ENCODE measurements at places on chromosomes 16 and 17.

DNA sequence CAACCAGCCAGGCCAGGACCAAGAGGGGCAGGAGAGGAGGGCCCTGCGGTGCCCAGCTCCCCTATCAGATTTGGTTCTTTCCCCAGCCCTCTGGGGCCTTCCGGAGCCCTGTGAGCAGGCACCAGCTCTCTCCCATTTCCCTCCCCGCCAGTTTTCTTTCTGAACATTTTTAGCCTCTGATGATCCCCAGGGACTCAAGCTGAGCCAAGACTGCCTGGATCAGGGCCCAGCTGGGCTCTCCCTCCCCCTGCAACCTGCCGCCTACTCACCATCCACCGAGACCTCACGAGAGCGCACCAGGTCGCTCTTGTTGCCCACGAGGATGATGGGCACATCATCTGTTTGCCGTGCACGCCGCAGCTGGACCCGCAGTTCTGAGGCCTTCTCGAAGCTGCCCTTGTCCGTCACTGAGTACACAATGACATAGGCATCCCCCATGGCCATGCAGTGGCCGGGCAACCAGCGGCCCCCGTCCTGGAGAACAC is 2.0 kb downstream of the RRAD start:
- no peak for DNase-seq

- no peak for DNase-seq
Observed at GRCh38 chr16:1687427-1688316, 9.6 kb downstream of the JPT2 start.

- DNase-seq, result no peak
Observed at GRCh38 chr17:72031219-72031884, 89.5 kb upstream of the SOX9 start.

GRCh38 chr17:27506348-27507218 is 50.3 kb downstream of the KSR1 start:
- DNase-seq, result no peak

DNA sequence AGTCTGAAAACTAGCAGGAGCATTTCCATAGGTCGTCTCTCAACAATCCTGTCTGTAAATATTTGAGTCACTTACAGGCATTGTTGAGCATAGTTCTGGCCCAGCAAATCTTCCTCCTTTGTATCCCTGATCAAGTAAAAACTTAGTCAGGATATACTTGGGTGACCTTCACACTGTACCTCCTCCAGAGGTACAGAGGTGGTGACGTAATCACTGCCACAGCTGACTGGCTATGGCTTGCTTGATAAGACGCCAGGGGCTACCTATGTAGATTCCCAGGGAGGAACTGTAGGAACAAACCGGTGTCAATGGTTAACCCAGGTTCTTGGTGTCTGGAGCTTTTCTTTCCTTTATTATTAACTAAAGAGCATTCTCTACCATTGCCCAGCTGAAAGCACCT is at the start of gene KCNJ16:
Gene KCNJ16 (plus strand): TSS at position 270 of the 400 bp plus-strand sequence. CDS start 56,863 bp downstream, outside the sequence.
- DNase-seq, result no peak

DNA sequence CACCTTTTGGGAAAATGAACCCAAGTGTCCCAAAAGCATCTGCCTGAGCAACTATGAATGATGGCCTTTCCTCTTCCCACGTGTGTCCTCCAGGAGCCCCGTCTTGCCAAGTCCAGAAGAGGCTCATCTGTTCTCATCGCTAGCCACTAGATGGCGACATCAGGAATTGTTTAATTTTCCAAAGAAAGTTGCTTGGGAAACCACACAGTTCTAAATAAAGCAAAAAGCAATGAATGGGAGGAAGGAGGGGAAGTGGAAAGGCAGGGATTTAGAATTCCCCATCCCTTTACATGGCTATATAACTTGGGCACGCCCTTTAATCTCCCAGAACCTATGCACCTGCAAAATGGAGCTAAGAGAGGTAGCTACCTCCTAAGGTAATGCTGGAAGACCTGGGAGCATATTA is 9.0 kb upstream of the CDH5 start:
- peak; percentile 66 for DNase-seq

DNA sequence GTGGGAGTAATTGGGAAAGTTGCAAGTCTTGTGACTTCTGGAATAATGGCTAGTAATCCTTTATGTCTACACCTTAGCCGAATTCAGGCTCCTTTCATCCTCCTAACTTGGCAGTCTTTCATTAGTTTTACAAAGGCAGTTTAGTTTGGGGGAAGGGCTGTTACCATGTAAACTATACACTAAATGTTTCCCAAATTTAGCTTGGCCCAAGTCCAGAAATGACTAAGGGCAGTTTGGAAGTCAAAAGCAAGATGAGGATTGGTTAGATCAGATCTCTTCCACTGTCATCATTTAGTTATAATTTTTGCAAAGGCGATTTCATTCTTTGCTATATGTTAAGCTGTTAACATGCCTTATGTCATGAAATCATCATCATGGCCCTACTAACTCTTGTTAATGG is 115.4 kb upstream of the CACNG3 start:
- no peak for DNase-seq

GRCh38 chr16:67254801-67255552 is 6.2 kb downstream of the SLC9A5 start:
- DNase-seq, result no peak

- DNase-seq, result no peak
Observed at GRCh38 chr17:66654106-66654740, 180.7 kb upstream of the CACNG5 start.

Measured in hematopoietic multipotent progenitor cell treated with erythropoietin and hydrocortisone succinate and interleukin-3 and kit ligand, for 4 days (in vitro differentiated cells).